Ovary (tissue), 10 donors: ENCODE measurements at places on chromosomes 7 and 10. TPM values are rescaled to one million over a fixed set of nuclear protein-coding genes. Genes with fewer than 3 reads are reported as not detected.

- H3K4me3 ChIP-seq: no peak overlapping the region
These were observed 30.3 kb upstream of the CALU start for GRCh38 chr7:128708824-128709223.

DNA sequence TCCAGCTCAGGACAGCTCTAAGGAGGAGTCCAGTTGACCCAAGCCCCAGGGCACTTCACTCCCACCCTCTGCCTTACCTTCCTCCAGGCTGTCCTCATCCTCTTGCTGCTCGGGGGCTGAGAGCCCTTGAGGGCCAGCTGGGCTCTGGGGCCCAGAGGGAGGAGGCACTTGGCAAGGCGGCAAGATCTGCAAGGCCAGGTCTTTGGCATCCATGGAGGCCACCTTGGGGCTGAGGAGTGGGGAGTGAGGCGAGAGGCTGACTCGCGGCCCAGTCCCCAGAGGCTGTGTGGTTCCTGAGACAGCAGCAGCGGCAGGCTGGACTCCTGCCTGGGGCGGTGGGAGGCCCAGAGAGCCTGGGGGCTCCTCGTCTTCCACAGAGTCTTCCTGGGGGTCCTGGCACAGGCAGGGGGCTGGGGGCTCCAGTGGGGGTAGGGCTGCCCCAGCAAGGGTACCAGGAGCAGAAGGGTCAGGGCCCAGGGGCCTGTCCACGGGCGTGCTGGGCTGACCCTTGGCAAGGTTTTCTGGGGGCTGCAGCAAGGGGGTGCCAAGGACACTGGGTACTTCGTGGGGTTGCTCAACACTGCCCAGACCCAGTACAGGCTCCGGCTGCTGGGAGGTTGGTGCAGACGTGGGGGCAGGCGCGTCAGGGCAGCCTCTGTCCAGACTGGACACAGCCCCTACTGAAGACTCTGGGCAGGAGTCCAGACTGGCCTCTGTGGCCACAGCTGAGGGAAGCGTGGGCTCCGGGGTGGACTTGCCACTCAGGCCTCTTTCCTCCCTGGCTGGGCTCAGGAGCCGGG lies 6.5 kb downstream of the NACAD start:
- DNase-seq: no peak
- H3K4me1 ChIP-seq: no peaks in the 10 kb centered on the region
- no peak overlapping the region for H3K4me3 ChIP-seq
- H3K27me3 ChIP-seq: no peaks in the 10 kb centered on the region
- H3K36me3 ChIP-seq: no peaks in the 10 kb centered on the region

DNA sequence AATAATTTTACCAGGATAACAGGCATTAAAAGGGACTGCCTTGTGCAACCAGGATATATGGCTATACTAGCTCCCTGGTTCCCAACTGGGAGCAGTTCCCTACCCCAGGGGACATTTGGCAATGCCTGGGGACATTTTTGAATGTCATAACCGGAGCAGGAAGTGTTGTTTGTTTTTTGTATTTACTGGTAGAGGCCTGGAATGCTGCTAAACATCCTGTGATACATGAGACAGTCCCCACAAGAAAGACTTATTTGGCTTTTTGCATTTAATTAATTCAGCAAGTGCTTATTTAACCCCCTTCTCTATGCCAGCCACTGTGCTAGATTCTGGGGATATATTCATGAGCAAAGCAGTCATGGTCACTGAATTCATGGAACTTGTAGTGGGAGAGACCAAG lies 181.2 kb downstream of the BBS9 start:
- no peaks in the 10 kb centered on the region for H3K4me1 ChIP-seq
- H3K27ac ChIP-seq: no peak overlapping the region
- no peaks in the 10 kb centered on the region for H3K36me3 ChIP-seq
- DNase-seq: no peak
- H3K27me3 ChIP-seq: no peaks in the 10 kb centered on the region

Gene TMEM273
- total RNA-seq: 2.5 TPM

- no peak overlapping the region for H3K4me3 ChIP-seq
- H3K4me1 ChIP-seq: no peaks in the 10 kb centered on the region
- H3K36me3 ChIP-seq: no peaks in the 10 kb centered on the region
These were observed 76.4 kb downstream of the MAP3K8 start for GRCh38 chr10:30510184-30510931.

GRCh38 chr7:36283711-36284130 lies 105.9 kb upstream of the ANLN start:
- no peaks in the 10 kb centered on the region for H3K27me3 ChIP-seq
- no peak for DNase-seq
- H3K4me1 ChIP-seq: peaks cover 18% of the 10 kb centered on the region
- no peaks in the 10 kb centered on the region for H3K36me3 ChIP-seq
- H3K4me3 ChIP-seq: no peak overlapping the region

GRCh38 chr10:132187430-132188138 lies 836 bp downstream of the DPYSL4 start:
- peak overlapping the region; percentile 33 for H3K4me3 ChIP-seq
- peaks cover 5% of the 10 kb centered on the region for H3K27me3 ChIP-seq
- H3K36me3 ChIP-seq: no peaks in the 10 kb centered on the region
- peaks cover 6% of the 10 kb centered on the region for H3K4me1 ChIP-seq
- DNase-seq: no peak

GRCh38 chr7:139775829-139776266 lies 1.9 kb downstream of the HIPK2 start:
- peak overlapping the region; percentile 92 for H3K4me3 ChIP-seq
- H3K27ac ChIP-seq: peak overlapping the region; percentile 93
- H3K36me3 ChIP-seq: no peaks in the 10 kb centered on the region
- H3K27me3 ChIP-seq: no peaks in the 10 kb centered on the region
- H3K4me1 ChIP-seq: peaks cover 5% of the 10 kb centered on the region

Gene SEMA3D
- total RNA-seq: 2.1 TPM

DNA sequence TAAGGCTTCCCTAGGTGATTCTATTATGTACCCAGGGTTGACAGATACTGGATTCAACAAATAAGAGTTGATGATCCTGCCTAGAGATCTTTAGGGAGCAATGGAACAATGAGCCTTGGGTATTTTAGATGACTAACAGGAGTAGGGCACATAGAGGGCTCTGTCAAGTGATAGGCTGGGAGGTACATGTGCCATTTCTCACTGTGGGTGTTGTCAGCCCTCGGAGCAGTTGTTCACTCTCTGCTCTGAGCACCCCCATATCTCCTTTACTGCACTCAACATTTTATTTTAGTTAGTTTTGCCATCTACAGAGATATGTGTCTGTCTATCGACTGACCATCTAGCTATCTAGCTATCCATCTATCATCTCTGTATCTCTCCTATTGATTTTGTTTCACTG lies 950.6 kb downstream of the TYW1 start:
- H3K4me3 ChIP-seq: no peak overlapping the region
- no peaks in the 10 kb centered on the region for H3K27me3 ChIP-seq
- H3K36me3 ChIP-seq: no peaks in the 10 kb centered on the region
- DNase-seq: no peak

Gene A1CF
- not detected for total RNA-seq

GRCh38 chr10:91206427-91206826 lies 14.0 kb upstream of the PCGF5 start:
- no peak for DNase-seq
- H3K27ac ChIP-seq: no peak overlapping the region
- peaks cover 3% of the 10 kb centered on the region for H3K4me1 ChIP-seq
- H3K36me3 ChIP-seq: no peaks in the 10 kb centered on the region
- H3K4me3 ChIP-seq: no peak overlapping the region
- H3K27me3 ChIP-seq: no peaks in the 10 kb centered on the region

DNA sequence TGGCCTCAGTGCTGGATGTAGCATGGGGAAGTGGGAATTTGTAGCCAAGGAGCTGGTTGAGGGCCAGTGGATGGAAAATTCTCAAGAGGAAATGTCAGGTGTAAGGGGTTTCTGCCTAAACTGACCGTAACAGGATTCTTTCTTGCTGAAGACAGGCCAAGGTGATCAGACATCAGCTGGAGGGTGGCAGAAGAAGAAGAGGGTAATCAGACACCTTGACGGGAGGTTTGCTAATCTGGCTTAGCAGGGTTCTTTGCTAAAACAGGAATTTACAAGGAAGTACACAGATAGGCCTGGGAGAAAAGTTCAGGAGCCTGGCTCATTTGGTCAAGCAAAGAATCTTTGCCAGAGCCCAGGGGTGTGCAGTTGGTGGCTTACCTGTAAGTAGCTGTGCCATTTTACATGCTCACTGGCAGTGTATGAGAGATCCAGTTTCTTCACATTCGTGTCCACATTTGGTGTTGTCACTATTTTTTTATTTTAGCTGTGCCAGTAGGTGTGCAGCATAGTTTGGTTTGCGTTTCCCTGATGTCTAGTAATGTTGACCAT lies 73.7 kb downstream of the BMPR1A start:
- no peaks in the 10 kb centered on the region for H3K27me3 ChIP-seq
- H3K4me3 ChIP-seq: no peak overlapping the region
- H3K27ac ChIP-seq: no peak overlapping the region
- H3K36me3 ChIP-seq: no peaks in the 10 kb centered on the region
- no peak for DNase-seq

DNA sequence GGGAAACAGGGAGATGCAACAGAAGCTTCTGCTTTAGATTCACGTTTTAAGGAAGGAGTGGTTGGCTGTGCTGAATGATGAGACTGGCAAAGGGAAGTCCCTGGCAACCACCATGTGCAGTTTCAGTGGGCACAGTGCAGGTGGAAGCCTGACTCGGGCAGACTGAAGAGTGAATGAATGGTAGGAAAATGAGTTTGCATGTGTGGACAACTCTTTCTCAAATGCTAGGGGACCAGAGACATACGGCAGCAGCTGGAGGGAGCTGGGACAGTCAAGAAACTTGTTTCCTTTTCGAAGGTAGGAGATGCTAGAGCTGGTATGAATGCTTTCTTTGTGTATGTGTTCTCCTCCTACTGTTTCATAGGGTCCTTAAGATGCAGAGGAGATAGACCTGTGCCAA lies 29.0 kb downstream of the PODXL start:
- no peak overlapping the region for H3K27ac ChIP-seq
- H3K36me3 ChIP-seq: no peaks in the 10 kb centered on the region
- H3K4me3 ChIP-seq: no peak overlapping the region
- H3K27me3 ChIP-seq: no peaks in the 10 kb centered on the region
- no peak for DNase-seq

DNA sequence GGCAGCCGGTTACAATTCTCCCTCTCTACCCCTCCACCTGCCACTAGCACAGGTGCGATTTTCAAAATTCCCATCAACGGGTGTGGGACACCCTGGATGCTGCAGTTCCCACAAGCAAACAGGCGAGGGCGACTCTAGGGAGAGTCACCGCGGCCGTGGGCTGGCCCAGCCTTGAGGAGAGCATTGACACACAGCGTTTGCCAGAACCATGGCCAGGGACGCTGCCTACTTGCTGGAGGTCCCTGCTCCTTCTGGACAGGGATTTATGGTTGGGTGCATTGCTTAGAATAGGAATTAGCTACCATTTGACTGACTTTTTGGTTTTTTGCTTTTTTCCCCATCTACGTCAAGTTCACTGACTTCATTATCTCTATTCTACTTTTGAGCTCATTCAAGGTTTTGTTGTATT lies 19.0 kb upstream of the CLDN4 start:
- no peaks in the 10 kb centered on the region for H3K36me3 ChIP-seq
- no peaks in the 10 kb centered on the region for H3K27me3 ChIP-seq
- H3K4me3 ChIP-seq: no peak overlapping the region
- no peak overlapping the region for H3K27ac ChIP-seq

Gene MOGAT3
- total RNA-seq: 0.24 TPM

DNA sequence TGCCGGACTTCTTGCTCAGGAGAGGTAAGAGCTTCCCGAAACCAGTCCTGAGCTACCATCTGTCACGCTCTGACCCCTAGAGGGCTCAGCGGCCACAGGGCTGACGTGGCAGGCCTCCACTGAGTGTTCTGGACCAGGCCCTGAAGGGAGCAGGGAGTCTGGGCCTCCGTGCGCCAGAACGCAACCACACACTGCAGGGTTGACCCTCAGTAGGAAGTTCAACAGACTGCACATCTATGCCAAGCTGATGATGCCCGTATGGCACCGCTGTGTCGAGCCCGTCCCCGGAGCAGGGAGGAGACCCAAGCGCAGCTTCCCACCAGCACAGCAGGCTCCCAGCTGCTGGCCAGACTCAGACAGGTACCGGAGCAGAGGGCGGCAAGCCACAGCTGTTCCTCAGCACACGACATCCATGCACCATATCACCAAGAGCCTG lies 39.2 kb downstream of the CAMK2B start:
- H3K27me3 ChIP-seq: no peaks in the 10 kb centered on the region
- peak; percentile 13 for DNase-seq
- H3K4me1 ChIP-seq: peaks cover 11% of the 10 kb centered on the region
- no peak overlapping the region for H3K27ac ChIP-seq
- H3K4me3 ChIP-seq: no peak overlapping the region

DNA sequence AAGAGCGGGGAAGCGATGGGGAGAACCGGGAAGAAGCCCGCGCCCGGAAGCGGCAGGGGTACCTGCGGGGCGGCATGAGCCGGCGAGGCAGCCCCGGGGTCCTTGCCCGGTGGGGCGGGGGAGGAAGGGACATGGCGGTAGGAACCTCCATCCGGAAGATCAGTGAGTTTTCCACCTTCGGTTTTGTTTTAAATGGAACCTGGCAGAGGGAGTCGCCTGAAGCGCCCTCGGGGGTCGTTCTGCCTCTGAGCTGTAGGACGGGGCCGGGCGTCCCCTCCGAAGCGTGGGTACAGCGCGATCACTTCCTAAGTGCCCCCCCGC lies 471 bp downstream of the PFKP start:
- H3K4me3 ChIP-seq: peak overlapping the region; percentile 58
- H3K27ac ChIP-seq: peak overlapping the region; percentile 31
- no peaks in the 10 kb centered on the region for H3K36me3 ChIP-seq
- H3K27me3 ChIP-seq: no peaks in the 10 kb centered on the region
- no peak for DNase-seq
- H3K4me1 ChIP-seq: peaks cover 9% of the 10 kb centered on the region

DNA sequence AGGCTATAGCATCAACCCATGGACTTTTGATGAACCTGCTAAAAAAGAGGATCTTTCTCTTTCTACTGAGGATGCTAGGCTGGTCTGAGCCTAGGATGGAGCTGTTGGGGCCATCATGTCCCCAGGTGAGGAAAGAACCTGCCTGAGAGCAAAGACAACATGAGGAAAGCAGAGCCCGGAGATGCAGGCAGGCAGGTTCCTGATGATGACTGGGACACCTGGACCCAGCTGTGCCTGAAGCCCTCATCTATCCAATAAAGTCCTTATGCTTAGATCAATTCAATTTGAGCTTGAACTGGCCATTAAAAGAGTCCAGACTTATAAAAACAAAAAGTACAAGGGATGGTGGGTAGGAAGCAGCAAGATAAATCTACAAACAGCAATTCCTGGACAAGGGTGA lies 48.9 kb downstream of the KIFBP start:
- H3K4me1 ChIP-seq: no peaks in the 10 kb centered on the region
- H3K36me3 ChIP-seq: no peaks in the 10 kb centered on the region
- no peak for DNase-seq
- H3K27me3 ChIP-seq: no peaks in the 10 kb centered on the region

- no peak overlapping the region for H3K27ac ChIP-seq
- H3K4me3 ChIP-seq: no peak overlapping the region
- no peak for DNase-seq
- H3K36me3 ChIP-seq: no peaks in the 10 kb centered on the region
These were observed 83.6 kb upstream of the CACUL1 start for GRCh38 chr10:118838364-118838763.

DNA sequence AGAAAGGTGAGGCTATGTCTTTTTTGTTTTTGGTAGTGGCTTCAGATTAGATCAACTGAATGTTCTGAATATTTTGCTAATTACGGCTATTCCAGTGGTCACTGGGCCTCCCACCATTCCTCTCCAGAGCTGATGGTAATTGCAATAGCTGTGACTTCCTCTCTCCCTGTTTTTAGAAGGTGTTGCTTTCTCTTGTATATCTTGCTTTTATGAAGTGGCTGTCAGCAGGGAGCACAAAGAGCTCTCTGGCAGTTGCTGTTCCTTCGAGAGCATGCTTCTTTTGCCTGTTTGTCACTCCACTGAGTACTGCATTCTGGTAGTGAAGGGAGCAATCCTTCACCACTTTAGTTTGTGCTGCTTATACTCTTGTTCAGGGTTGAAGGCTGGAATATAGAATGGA lies 133.3 kb downstream of the EXOC4 start:
- H3K36me3 ChIP-seq: no peaks in the 10 kb centered on the region
- peaks cover 2% of the 10 kb centered on the region for H3K4me1 ChIP-seq
- no peak overlapping the region for H3K4me3 ChIP-seq
- DNase-seq: no peak
- no peak overlapping the region for H3K27ac ChIP-seq
